SW 1271 (cell line): ENCODE measurements at places on chromosomes 6 and 20.

DNA sequence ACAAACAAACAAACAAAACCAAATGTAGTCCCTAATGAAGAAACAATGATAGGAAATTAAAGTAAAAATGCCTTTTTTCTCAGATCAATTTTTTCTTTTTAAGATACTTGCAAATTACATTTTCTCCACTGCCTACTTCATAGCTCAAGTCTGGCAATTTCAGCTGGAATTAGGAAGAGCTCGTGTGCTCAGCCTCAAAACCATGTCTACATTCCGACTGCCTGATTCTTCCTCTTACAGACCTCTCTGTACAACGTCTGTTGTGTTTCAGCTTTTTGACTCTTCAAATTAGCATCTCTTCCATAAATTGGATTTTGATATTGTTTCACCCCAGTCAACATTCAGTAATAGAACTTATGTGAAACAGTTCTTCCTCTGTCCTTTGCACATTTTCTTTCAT, 9.3 kb upstream of the EDN1 start:
- no peak for DNase-seq

- DNase-seq: no peak
These were observed 540.7 kb downstream of the HAO1 start for GRCh38 chr20:7399575-7399974.

GRCh38 chr6:20946022-20946421, 411.8 kb downstream of the CDKAL1 start:
- peak; percentile 12 for DNase-seq

GRCh38 chr6:96016334-96017069, 728 bp downstream of the FUT9 start:
- no peak for DNase-seq

DNA sequence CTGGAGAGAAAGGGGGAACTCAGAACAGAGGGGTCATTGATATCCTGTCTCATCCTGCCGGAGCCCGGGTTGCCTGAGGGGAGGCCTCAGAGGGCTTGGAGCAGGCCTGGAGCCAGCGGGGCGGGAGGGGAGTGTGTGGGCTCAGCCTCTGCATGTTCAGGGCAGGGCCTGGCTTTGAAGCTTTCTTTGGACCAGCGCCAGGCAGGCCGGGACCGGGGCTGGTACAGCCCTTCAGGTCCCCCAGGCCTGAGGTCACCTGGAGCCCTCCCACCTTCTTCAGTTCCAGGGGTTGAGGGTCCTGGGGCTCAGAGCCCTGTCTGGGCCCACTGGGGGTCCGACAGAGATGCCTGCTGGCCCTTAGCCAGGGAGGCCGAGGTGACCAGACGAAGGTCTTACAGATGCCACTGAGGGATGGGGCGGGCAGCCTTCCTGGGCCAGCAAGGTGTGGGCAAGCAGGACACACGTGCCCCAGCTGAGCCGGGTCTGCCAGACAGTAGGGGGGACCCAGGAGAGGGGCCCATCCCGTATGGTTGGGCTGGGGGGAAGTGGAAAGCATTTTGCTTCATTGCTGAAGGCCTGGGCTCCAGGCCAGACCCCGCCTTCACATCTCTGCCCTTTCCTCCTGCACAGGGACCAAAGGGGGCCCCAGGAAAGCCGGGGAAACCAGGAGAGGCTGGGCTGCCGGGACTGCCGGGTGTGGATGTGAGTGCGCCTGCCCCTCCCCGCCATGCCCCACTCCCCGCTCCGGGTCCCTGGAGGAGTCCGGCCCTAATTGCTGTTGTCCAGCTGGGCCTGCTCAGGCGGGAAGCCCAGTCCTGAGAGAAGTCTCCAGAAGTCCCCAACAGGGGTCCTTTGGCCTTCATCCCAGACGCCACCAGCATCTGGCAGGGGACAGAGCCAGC, 2.0 kb downstream of the COL9A3 start:
- no peak for DNase-seq

GRCh38 chr6:44289726-44290260, 19.5 kb downstream of the TMEM151B start:
- no peak for DNase-seq

DNA sequence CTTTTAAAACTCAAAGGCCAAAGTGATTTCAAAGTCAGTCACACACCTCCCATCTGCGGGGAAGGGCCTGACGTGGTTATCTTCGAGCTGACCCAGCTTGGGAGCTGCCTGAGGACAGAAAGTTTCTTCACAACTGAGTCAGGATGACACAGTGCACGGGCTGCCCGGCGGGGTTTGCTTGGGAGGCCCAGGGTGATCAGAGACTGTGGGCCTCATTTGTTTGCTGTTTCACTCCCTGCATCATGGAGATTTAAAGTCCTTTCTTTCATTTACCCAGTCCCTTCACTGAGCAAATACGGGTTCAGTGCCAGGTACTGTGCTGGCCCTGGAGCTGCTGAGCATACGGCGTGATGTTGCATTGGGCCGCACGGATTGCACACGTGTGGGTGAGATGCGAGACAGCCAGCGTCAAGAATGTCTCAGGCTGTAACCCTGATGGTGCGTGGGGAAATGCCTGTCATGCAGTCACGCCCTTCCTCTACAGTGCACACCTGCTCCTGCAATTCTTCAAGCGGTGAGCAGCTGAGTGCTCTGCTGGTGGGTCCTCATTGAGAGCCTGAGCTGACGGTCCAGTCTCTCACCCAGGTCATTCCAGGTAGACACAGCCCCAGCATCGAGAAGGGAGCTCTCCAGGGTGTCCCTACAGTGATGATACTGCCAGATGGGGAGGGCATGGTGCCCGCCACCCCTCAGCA, 82.7 kb upstream of the PMEPA1 start:
- DNase-seq: no peak

DNA sequence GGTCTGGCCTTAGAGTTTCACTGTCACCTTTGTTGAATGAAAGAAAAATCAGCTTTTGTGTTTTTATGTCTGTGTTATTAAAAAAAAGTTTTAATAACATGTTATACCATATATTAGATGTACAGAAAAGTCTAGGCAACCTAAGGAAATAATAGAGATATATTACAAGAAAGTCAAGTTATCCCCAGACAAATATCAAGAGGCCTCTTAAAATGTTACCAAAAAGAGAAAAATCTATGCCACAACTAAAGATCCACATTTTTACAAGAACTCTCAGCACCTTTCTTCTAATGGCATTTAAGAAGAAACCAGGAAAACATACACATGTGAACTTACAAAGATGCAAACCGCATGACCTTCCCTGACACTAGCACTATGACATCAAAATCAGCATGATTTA, 26.8 kb downstream of the RAMACL start:
- DNase-seq: no peak

GRCh38 chr6:169702840-169703246, 917 bp downstream of the C6orf120 start:
- no peak for DNase-seq

- no peak for DNase-seq
These were observed 11.2 kb downstream of the TFAP2D start for GRCh38 chr6:50724381-50725124.

GRCh38 chr6:12601881-12602280, 114.7 kb upstream of the PHACTR1 start:
- DNase-seq: no peak

DNA sequence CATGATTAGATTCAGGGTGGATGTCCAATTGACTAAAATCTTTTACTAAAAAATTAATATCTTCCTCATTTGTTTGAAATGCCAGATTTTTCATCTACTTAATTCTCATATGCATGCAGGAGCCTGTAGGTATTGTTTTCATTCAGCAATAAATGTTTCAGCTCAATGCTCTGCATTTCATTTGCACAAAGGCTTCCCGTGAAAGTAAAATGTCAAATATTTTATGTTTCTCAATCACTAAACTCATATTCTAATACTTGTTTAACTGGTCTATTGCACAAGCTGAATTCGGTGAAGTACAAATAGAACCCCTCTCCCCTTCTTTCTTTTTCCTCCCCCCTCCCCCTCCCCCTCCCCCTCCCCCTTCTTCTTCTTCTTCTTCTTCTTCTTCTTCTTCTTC, 175.9 kb downstream of the MCHR2 start:
- no peak for DNase-seq

- no peak for DNase-seq
These were observed 77.2 kb upstream of the MC3R start for GRCh38 chr20:56171087-56172012.

DNA sequence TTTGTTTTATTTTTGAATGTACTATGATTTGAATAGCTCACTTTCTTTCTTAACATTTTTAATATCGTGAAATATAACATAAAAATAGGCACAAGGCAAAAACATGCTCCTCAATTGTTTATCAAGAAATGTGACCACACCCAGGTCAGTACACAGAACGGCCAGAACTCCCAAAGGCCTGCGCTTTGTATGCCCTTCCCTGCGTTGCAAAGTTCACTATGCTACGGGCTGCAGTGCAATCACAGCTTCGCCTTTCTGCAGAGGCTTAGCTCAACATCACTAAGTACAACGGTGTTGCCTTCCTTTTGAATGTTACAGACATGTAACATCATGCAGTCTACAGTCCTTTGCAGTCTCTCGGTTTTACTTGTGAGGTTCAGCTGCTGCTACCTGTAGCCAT, 333.4 kb downstream of the THBS2 start:
- no peak for DNase-seq

DNA sequence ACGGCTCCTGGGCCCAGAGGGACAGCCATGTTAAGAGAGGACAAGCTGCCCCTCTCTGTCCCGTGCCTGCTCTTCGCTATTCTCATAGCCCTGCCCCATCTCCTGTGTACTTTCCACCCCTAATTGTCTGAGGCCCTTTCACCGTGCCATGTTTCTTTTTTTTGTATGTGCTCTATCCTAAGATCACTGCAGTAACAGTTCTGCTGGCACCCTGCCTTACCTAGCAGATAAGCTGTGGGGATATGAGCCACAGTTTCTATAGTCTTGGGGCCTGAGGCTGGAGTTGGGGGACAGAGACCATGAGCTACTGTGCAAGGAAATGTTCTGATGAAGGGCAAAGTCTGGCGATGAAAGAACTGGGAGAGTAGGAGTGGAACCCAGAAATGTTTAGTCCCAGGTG, 269.5 kb upstream of the CITED2 start:
- DNase-seq: no peak

DNA sequence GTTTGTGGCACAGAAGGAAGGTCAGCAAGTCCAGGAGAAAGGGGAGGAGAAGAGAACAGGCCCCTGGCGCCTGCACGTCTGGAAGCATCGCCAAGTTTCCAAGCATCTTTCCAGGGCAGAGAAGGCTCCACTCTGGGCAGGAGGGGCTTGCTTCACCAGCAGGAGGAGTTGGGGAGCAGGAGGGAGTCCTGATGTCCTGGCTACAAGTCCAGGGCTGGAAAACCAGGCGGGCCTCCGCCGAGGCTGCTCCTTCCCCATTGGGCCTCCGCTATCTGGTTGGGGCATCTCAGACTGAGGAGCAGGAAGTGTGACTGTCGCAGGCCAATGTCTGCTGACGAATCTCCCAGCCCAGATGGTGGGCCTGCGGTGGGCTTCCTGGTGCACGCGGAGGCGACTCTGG, 421.9 kb downstream of the PREX1 start:
- DNase-seq: no peak

DNA sequence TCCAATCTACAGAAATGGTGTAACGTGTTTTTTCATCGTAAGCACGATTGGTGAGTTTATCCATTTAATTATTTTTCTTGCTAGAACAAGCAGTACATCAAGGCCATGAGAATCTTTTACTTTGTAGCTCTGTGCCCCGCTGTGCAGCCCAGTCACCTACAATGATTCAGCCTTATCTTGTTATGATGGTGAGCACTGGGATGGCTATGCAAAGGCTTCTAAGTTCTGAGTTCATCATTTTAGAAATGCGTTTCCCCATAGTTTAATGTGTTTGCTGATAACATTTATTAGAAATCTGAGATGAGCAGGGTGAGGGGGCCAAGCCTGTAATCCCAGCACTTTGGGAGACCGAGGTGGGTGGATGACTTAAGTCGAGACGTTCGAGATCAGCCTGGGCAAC, 111.8 kb upstream of the QKI start:
- no peak for DNase-seq
